ENCODE measurements at places on chromosomes 2 and 18.

GRCh38 chr2:136255648-136256461 lies 137.9 kb upstream of the CXCR4 start:
- no peak for DNase-seq

DNA sequence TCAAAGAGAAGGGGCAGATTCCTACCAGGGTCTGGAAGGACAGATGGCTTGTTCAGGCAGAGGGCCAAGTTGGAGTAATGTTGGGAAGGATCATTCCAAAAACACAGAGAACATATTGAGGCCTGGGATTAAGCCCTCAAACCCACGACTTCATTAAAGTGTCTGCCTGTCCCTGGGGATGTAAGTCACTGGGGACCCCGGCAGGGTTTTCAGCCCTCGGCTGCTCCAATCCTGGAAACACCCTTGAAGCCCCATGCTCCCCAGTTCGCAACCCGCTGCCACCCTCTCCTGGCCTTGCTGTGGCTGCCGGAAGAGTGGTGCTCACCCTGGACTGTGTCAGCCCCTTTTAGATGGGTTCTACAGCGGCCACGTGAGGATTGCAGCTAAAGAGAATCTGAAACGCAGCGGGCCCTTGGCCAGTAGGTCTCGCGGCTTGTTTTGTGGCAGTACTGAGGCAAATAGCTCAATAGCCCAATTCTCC lies 79.9 kb downstream of the EPAS1 start:
- no peak for DNase-seq

GRCh38 chr2:8558096-8558495 lies 123.8 kb upstream of the ID2 start:
- no peak for DNase-seq

- no peak for DNase-seq
Measured at GRCh38 chr2:85011098-85011497, 40.1 kb downstream of the KCMF1 start.

- DNase-seq: no peak
Measured at GRCh38 chr18:79692886-79693285, 13.3 kb downstream of the CTDP1 start.

- no peak for DNase-seq
Measured at GRCh38 chr2:59806486-59806885, 747.0 kb downstream of the BCL11A start.

GRCh38 chr18:46273861-46274260 lies 169.7 kb downstream of the HAUS1 start:
- no peak for DNase-seq

DNA sequence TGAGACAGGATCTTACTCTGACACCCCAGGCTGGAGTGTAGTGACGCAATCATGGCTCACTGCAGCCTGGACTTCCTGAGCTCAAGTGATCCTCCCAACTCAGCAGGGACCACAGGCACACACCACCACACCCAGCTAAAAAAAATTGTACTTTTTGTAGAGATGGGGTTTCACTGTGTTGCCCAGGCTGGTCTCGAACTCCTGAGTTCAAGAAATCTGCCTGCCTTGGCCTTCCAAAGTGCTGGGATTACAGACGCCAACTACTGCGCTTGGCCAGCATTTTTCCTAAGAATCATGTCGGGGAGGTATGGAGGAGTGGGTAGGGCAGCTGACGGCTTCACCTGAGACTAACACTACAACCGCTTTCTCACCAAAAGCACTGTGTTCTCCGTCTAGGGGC lies 50.4 kb downstream of the CYP26B1 start:
- DNase-seq: no peak

DNA sequence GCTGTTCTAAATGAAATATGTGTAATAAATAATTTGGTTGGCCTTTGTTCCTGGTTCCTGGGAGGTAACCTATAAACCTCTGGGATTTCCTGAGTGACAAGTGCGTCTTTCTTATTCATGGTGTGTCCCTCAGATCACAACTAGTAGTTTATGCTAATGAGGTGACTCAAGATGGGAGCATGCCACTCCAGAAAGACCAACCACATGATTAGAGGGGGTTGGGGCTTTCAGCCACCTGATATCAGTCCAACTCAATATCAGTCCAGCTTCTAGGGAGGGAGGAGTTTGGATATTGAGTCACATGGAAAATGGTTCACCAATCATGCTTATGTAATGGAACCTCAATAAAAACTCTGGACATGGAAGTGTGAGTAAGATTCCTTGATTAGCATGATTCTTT lies 96.6 kb downstream of the QPCT start:
- DNase-seq: no peak

GRCh38 chr18:23274638-23275482 lies 139.6 kb downstream of the CABLES1 start:
- no peak for DNase-seq

GRCh38 chr2:109435066-109435690 lies 178.6 kb downstream of the SEPTIN10 start:
- no peak for DNase-seq

GRCh38 chr2:71499691-71500090 lies 46.3 kb downstream of the DYSF start:
- no peak for DNase-seq

- DNase-seq: no peak
Measured at GRCh38 chr2:179613701-179614100, 247.7 kb downstream of the ZNF385B start.

DNA sequence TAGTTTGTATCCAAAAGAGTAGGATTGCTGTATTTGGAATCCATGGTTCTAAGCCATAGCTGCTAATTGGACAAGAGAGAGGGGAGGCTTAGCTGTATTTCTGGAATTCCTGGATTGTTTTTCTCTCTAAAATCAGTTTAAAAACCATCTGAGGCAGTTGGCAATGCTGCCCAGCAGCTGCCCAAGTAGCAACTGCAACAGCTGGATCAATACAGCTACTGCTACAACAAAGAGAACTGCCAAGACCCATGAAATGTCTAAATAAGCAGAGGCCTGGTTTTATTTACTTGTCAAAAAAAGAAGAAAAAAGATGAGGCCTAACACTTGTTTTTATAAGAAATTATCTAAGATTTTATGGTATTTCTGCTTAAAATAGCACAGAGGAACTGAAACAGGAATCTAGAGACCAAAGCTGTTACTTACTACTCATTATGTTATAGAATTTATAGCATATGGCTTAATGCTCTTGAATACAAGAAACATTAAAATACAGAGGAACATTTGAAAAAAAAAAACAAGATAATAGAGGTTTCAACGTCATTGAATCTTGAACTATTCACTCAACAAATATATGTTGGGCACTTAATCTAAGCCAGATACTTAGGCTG lies 39.1 kb downstream of the TMEFF2 start:
- no peak for DNase-seq

- DNase-seq: no peak
Measured at GRCh38 chr2:173171321-173171720, 95.7 kb downstream of the MAP3K20 start.

DNA sequence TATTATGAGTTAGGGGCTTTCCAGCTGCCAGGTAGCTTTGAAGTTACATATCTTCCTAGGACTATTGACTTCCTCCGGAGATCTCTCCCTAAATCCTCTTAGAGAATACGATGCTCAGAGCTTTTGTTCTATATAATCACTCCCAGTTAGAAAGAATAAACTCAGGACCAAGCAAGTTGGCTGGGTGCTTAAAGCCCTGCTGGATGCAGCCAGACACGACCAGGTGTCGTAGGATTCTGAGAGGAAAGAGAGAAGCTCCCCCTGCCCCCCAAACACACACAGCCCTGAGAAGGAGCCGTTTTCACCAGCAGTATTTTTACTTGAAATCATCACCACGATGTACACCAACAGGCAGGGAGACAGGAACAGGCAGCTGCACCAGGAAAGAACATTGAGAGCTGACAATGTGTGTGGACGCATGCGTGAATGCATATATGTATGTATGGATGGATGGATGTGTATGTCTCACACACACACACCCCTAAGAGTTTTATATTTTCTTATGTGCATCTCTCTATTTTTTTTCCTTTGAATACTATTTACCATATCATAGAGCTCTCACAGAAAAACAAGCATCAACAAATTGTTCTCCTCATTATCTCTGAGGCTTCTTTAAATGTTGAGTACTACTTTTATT lies 382.6 kb downstream of the EPHA4 start:
- no peak for DNase-seq

- no peak for DNase-seq
Measured at GRCh38 chr18:22286585-22286984, 117.2 kb downstream of the GATA6 start.

DNA sequence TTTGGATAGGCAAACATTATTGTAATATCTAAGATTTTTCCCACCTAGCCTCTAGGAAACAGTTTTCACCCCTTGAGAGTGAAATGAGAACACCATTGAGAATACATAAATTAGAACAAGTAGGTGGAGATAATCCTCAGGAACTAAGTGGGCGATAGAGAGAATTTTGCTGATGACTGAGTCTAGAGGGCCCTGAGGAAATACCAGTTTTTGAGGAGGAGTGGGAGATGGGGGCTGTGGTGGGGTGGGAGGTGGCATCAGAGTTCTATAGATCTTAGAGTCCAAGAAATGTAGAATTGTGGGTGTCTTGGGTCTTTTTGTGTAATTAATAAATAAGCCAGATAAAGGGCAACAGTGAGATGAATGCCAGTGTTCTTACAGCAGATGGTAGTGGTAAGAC lies 11.8 kb downstream of the NCAPH start:
- DNase-seq: no peak

DNA sequence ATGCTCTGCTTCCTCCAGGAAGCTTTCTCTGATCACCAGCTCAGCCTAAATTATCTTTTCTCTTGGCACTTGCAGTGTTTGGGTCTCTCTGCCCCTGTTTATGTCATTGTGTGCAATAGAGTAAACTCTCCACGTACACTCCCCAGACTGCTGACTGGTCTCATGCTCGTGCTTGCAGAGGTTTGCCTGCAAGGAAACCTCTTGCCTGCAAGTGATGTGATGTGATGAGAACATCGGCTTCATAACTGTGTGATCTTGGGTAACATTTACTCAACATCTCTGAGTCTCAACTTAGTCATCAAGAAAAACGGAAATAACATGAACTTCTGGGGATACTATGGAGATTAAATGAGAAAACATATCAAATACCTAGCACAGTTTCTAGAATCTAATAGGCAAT lies 92.3 kb downstream of the BIN1 start:
- DNase-seq: no peak

DNA sequence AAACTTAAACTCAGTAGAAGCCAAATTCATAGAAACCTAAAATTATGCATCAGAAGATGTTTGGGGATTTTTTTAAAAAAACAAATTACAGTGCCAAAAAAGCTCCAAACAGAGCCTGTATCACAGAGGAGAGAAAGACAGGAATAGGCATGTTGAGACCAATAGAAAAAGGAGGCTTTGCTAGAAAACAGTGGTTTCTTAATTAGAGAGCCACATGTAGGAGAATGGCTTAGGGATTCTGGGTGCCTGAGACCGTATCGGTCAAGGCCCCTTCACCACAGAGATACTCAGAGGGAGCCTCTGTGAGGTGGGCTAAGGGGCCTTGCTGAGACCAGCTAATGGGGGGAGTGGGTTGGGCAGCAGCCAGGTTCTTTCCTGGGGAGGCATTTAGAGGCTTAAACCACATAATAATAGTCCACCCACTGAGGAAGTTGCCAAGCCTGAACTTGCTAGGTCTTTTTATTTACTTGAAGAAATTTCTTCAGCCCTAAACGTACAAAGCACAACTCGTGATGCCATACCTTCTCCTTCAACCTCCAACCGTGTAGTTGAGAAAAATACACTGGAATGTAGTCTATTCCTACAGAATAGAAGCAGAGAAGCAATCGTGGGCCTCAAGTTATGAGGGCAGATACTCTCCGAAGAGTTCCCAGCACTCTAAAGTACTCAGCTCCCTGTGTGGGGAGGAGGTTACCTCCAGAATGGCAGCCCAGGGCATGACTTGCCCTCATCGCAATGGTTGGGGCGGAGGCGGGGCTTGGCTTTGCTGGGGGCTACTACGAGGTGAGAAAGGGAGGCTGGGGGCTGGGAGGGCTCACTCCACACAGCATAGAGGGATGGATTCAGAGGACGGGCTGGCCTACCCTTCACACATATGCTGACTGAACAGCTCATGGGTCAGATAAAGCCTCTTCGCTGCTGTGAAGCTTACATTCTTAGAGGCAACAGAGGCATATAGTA lies 237.9 kb downstream of the TPGS2 start:
- no peak for DNase-seq

GRCh38 chr2:24012521-24013188 lies 2.8 kb downstream of the MFSD2B start:
- peak; percentile 62 for DNase-seq

DNA sequence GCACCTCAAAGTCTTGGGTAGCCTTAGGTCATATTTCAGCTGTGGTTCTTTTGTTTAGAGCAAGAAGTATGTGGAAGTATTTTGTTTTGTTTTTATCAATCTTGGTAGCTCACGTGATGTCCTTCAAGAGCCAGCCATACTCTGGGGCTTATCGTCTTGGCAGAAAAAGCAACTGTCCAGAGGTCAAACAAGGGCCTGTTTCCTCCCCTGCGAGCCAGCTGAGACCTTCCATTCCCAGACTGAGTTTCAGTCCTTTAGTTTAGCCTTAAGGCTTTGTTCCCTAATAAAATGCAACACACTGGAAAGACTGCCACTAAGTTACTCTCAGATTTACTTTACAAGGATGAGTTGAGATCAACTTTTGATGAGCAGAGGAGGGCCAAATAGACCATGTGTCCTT lies 63.5 kb downstream of the TXNL1 start:
- DNase-seq: no peak

DNA sequence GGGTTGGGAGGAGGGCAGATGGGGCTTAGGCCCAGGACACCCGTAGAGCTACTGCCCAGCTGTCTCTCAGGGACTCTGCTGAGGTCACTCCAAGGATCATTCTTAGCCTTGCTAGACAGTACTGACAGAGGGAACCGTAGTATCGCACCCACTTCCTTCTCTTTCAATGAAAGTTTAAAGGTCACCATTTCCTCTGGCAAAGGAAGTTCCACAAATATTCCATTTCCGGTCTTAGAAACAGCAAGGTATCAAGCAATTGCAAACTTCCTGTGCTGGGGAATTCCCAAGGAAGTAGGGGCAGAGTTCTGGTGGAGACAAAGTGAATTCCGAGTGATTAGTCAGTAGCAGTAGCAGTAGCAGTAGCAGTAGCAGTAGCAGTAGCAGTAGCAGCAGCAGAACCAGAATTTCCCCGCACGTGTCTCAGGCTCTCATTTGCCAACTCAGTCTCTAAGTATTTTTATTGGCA lies 24.7 kb downstream of the IL1B start:
- no peak for DNase-seq

GRCh38 chr18:3541549-3542386 lies 91.8 kb downstream of the TGIF1 start:
- no peak for DNase-seq

- no peak for DNase-seq
Measured at GRCh38 chr2:18841248-18842150, 252.1 kb upstream of the NT5C1B start.
